ENCODE measurements at places on chromosomes 1 and 21.

DNA sequence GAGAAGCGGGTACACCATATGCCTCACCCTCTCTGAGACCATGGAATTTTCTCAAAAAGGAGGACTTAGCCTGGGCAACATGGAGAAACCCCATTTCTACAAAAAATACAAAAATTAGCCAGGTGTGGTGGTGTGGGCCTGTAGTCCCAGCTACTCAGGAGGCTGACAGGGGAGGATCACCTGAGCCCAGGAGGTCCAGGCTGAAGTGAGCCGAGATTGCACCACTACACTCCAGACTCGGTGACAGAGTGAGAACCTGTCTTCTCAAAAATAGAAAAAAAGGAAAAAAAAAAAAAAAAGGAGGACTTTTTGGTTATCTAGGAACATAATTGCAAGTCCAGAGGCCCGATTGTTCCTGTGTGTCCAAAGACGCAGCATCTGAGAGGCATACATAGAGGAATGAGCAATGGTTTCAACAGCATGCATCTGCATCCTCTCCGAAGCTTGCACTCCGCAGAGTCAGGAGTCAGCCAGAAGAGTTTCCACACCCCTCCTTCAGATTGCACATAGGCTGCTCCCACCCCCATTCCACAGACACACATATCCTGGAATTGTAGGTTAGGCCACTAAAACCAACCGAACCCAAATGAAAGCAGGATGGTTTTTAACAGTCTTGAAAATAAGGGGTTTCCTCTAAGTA is 2.5 kb upstream of the TBX15 start:
- no peak for DNase-seq

- no peak for DNase-seq
Measured at GRCh38 chr1:3186526-3186921, 117.5 kb downstream of the PRDM16 start.

- DNase-seq, result no peak
Measured at GRCh38 chr1:48671578-48671977, 105.1 kb downstream of the BEND5 start.

DNA sequence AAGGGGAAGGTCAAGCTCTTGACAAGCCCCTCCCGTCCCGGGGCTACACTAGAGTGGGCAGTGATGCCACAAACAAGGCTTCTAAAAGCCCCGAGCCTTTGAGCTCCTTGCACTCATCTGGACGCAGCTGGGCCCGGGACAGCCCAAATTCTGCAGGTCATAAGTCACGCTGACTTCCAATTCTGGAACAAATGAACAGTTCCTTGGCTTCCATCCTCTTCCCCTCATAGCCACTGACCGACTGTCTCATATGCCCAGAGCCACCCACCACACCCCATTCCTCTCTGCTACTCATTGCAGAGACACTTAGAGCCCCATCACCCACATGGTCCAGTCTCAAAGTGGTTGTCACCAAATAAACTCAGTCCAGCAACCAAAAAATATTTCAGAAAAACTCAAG is 32.8 kb upstream of the PRELP start:
- DNase-seq, result no peak

DNA sequence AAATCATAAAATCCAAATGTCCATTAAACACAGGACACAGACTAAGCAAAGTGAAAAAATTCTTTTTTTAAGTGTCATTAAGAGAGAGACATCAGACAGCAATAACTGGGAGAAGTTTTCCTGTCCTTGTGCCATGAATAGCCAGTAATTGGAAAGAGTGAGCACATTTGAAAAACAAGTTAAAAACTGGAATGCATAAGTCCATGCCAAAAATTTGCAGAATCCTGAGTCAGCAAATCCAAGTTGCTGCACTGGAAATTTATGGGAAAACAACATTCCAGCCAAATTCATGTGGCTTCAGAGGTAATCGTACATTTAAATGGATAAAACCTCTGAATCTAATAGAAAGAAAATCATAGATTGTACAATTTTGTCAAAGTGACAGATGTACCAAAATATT is 291.4 kb downstream of the LRRC40 start:
- DNase-seq, result no peak

- no peak for DNase-seq
Measured at GRCh38 chr1:91876781-91877573, 9.0 kb downstream of the TGFBR3 start.

DNA sequence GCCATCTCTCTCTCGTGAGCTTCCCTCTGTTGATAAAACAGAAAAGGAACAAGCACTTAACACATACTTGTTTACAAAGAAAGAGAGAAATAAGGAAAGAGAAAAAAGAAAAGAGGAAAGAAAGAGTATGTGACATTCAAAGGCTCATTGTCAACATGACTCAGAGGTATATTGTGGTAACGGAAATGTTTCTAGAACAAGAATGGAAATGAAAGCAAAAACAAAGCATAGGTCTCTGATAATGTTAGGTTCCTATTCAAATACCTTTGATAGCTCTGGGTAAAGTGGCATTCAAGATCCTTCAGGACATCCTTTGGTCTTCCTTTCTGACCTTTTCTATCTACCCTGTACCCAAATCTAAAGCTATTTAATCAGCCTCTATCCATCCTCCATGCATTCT is 67.4 kb upstream of the DMRTA2 start:
- no peak for DNase-seq

DNA sequence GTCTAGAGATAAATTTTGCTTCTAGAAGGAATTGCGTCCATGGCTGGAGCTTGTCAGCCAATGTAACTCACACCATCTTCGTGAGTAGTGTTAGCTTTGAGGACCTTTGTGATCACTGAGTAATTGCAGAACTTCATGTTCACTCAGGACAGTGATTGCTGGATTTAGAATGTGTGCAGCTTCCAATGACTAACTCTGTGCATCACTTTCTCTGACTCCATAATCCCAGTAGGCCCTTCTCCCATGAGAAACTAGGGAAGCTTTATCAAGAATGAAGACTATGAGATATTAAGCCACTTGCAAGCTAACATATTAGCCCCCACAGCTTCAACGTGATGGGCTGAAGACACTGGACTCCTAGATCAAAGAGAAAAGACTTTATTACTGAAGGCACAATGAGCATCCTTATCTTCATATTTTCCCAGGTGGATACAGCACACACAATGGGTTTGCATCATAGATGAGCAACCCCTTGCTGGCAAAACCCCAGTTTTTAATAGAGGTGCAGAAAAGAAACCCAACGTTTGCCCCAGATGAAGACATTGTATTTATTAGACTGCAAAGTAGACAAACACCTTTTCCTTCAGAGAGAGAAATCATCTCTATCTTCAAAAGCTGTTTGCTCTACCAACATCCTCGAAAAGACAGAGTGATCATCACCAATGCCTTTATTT is 561.0 kb downstream of the LTN1 start:
- DNase-seq, result no peak

GRCh38 chr1:220341126-220341525 is 68.9 kb upstream of the RAB3GAP2 start:
- no peak for DNase-seq

- no peak for DNase-seq
Measured at GRCh38 chr1:159960721-159961381, 6.8 kb upstream of the SLAMF9 start.

GRCh38 chr1:87821335-87821697 is 492.6 kb downstream of the LMO4 start:
- no peak for DNase-seq

DNA sequence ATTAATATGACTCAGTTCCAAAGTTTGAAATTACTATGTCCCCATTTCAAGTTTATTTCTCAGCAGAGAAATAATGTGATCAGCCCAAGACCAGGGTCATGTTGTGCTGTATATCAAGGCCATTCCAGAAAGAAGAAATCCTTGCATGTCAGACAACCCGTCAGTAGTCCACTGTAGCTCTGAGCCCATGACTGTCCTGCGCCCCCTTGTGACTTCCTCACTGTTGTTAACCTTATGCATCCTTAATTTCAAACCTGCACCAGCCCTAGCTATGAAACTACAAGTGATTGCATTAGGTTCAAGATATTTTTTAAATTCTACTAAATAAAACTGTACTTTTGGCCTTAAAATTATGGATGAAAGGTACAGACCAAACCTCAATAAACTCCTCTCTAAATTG is 133.0 kb downstream of the LRRC7 start:
- DNase-seq, result peak; percentile 26

DNA sequence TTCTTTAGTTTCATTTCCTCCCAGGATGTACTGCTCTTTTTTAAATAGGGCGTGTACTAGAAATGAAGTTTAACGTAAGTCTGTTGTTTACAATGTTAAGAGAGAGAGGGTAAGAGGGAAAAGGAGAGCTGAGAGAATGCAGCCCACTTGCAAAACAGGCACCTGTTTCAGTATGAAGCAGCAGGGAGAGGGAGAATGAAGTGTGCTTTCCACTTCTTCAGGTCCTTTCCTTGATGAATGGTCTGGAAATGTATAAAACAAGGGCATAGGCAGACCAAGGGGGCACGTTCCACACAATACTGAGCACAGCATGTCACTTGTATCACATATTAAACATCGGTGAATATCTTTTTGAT is 2.0 kb downstream of the KCNA3 start:
- DNase-seq, result peak; percentile 75

GRCh38 chr1:118485757-118486156 is 300.7 kb upstream of the SPAG17 start:
- DNase-seq, result no peak

DNA sequence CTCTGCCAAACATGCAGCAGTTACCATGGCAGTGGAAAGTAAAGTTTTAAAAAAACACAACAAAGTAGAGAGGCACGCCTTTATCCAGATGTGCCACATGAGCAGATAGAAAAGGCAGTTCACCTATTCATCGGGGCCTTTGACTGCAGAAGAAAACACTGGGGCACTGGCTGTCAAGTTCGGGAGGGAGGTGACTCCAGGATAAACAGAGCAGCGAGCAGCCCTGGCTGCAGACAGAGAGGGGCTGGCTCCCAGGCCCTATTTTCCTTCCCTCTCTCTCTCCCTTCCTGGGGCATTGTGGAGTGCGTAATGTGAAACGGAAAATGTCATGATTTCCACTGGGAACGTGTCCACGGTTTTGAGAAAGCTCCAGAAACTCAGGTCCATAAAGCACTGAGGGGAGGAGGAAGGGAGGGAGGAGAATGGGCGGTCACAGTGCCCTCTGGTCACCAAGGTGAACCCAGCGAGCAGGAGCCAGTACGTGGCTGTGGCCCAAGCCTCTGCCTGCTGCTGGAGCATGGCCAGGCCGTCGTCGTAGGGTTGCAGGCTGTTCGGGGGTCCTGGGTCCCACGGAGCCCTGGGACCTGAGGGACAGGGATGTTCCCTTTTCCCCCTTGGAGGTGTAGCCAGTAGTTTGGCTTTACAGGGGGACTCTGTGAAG is 114.7 kb upstream of the IRF2BP2 start:
- no peak for DNase-seq

DNA sequence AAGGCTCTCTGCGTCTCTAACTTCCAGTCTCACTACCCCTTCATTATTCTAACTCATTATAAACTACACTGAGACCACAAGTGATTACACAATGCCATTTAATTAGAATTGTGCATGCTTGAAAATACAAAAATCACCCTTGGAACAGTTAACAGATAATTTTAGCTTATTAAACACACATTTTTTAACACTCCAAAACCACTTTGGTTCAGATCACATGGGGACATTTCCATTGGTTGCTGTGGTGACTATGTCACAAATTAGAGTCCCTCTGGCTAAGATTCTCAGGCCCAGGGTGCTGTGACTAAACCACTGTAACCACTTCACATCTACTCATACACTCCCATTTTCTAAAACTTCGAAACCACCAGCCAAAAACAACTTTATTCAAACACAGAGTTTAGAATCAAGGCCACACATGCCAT is 43.0 kb downstream of the JAK1 start:
- DNase-seq, result peak; percentile 27

DNA sequence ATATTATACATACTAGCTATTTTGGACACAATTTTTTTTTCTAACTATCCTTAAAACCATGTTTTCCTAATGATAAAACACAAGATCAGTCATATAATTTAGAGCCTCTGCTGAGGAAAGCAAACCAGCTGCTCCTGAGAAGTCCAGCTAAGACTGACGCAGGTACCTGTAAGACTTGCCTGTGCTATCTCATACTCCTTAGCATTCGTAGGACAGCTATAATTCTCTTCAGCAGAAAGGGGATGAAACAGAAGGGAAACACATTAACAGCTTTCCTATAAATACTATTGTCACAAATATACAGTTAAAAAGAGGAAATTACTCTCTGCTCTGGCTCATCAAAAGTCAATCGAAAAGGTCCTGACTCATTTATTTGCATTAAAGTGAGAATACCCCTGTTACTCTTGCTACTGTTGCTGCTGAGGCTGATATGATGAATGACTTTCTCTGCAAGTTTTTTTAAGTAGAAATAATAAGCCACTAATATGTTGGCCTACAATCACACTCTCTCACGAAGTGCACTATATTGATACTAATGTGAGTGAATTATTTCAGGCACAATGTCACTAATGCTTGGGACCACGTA is 757.1 kb downstream of the KCNT2 start:
- no peak for DNase-seq

GRCh38 chr1:79161077-79161476 is 154.5 kb upstream of the ADGRL4 start:
- DNase-seq, result no peak

DNA sequence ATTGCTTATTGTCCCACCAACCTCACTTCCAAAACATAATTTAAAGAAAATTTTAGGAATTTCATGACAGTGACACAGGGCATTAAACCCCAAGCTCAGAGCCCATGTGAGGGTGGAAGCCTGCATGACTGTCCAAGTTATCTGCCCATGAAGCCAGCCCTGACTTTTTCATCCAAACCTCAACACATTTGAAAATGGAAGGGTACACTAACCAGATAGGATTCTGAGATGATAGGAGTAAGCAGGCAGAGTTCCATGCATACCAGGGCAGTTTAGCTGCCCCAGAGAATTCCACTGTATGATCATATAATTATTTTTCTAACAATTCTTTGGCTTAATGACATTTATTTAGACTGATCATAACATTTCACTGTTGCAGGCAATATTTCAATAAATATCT is 986.0 kb downstream of the TTLL7 start:
- no peak for DNase-seq

GRCh38 chr21:35911412-35912191 is 148.7 kb downstream of the SETD4 start:
- DNase-seq, result no peak

DNA sequence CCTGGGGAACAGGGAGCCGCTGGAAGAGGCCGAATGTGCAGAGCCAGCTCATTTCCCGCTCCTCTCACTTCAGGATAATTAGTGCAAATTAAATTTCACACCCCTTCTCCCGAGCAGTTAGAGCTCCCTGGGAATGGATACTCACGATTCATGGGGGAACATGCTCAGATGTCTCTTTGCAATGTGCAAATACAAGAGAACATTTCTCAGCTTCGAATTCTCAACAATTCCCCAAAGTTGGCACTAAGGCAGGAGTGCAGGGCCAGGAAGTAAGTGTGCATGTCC is 54.9 kb downstream of the CAMK2N1 start:
- no peak for DNase-seq

GRCh38 chr1:8962812-8963530 is 17.3 kb downstream of the CA6 start:
- DNase-seq, result peak; percentile 48

GRCh38 chr1:153384958-153385580 is 5.8 kb downstream of the S100A8 start:
- no peak for DNase-seq

DNA sequence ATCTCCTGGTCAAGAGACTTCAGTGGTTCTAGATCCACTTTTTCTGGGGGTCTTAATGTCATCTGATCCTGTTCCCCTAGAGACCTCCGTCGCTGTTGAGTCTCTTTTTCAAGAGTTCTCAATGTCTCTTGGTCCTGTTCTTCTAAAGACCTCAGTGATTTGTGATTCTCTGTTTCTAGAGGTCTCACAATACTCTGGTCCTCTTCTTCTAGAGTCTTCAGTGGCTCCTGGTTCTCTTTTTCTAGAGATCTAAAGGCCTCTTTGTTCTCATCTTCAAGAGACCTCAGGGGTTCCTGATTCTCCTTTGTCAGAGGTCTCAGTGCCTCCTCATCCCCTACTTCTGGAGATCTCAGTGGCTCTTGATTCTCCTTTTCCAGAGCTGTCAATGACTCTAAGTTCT is 5.4 kb downstream of the NES start:
- no peak for DNase-seq

Measured in Jurkat, Clone E6-1 (cell line).